ENCODE measurements at places on chromosomes 1 and 21. TPM values are rescaled to one million over a fixed set of nuclear protein-coding genes. Genes with fewer than 3 reads are reported as not detected.

SGIP1 gene
- 19.8 TPM for total RNA-seq

DNA sequence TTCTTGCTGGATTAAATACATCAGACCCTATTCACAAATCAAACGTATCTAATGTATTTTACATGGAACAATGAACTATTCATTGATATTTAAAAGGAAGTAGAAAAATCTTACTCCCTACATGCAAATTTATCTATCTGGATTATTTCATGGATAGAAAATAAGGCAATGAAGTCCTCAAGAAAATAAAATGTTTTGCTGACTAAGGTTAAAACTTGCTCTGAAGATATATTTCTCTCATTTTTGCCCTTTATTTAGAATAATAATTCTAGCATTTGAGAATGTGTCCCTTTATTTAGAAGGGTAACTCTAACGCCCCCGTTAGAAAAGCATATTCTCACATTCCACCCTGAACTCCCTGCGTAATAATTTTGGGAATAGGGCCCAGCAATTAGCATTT, 627.0 kb upstream of the ZP4 start:
- H3K36me3 ChIP-seq = no peaks in the 10 kb centered on the region
- no peaks in the 10 kb centered on the region for H3K27me3 ChIP-seq
- no peaks in the 10 kb centered on the region for H3K4me1 ChIP-seq
- H3K4me3 ChIP-seq = no peak overlapping the region
- no peak overlapping the region for H3K27ac ChIP-seq
- DNase-seq = no peak

- H3K4me1 ChIP-seq = peaks cover 47% of the 10 kb centered on the region
- peak overlapping the region; percentile 78 for H3K27ac ChIP-seq
- peaks cover 7% of the 10 kb centered on the region for H3K36me3 ChIP-seq
- no peak overlapping the region for H3K4me3 ChIP-seq
- no peaks in the 10 kb centered on the region for H3K27me3 ChIP-seq
These were observed 20.0 kb upstream of the ALDH4A1 start for GRCh38 chr1:18922319-18922726.

DNA sequence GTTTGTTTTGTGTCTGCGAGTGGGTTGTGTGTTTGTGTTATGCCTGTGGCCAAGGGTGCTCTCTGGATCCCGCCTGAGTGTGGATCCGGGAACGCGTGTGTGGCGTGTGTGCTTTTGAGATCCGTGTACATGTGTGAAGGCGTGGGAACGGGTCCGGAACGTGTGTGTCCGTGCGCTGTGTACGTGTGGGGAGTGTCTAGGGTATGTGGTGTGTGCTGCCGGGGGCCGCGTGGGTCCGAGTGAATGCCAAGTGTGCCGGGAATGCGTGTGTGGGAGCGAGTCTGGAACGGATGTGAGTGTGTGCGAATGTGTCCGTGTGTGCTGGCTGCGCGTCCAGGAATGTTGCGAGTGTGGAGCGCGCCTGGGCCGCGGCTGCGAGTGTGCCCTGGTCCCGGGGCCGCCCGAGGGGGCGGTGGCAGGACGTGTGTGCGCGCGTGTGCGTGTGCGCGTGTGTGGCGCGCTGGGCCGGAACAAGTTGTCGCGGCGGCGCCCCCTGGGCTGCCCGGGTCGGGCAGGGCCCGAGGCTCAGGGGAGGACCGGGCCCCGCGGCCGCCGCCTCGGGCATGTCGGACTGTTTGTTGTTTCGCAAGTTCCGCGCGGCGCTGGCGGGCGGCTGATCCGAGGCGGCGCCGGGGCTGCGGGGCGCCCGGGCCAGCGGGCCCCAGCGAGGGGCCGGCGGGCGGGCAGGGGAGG, 953 bp downstream of the PTPRU start:
- H3K4me3 ChIP-seq = peak overlapping the region; percentile 64
- no peaks in the 10 kb centered on the region for H3K27me3 ChIP-seq
- peak; percentile 85 for DNase-seq
- H3K4me1 ChIP-seq = peaks cover 15% of the 10 kb centered on the region

DNA sequence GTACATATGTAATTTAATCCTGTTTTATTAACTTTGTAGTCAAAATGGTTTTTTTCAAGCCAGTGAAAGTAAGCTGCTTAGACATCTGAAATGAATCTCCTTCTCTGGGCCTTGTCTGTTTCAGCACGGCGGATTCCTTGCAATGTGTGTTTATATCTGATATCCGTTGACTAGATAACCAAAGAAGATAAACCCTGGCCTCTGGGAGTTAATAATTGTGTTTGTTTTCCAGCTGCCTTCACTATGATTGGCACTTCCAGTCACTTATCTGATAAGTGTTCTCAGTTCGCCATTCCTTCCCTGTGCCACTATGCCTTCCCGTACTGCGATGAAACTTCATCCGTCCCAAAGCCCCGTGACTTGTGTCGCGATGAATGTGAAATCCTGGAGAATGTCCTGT, 63.5 kb upstream of the UBE2U start:
- H3K4me3 ChIP-seq = no peak overlapping the region
- H3K36me3 ChIP-seq = peaks cover 5% of the 10 kb centered on the region
- H3K27ac ChIP-seq = no peak overlapping the region
- no peak for DNase-seq
- no peaks in the 10 kb centered on the region for H3K27me3 ChIP-seq

COL16A1 gene
- total RNA-seq = 28.9 TPM

DNA sequence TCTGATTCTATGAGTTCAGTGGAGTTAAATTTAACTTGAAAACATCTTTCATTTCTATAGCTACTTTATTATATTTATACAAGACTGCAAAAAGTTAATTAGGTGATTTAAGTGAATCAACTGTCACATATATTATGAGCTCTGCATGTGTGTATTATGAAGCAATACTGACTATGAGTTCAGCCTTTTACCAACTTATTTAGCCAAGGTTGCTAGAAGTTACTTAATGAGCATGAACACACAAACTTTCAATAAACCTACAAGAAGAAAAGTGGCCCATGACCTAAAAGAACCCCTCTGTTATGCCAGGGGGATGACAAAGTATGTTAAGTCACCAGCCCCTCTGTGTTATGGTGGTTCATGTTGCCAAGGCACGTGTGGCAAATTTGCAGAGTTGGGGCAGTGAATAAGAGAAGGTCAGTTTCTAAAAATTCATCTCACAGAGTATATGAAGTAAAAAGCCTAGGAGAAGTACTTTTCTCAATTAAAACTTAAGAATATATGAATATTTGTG, 86.7 kb upstream of the LYPLAL1 start:
- H3K27ac ChIP-seq = no peak overlapping the region
- H3K4me3 ChIP-seq = no peak overlapping the region
- no peaks in the 10 kb centered on the region for H3K36me3 ChIP-seq
